ENCODE measurements at places on chromosomes 6 and 20. TPM values are rescaled to one million over a fixed set of nuclear protein-coding genes. Genes with fewer than 3 reads are reported as not detected.

The ELOVL2 gene
- 0.41 TPM for total RNA-seq

The IL17F gene
- total RNA-seq: not detected

The SMIM28 gene
- not detected for total RNA-seq

- no peak for DNase-seq
- H3K4me3 ChIP-seq: no peak overlapping the region
- no peaks in the 10 kb centered on the region for H3K36me3 ChIP-seq
Measured at GRCh38 chr6:83463886-83464285, 33.0 kb upstream of the ME1 start.

- peaks cover 49% of the 10 kb centered on the region for H3K4me1 ChIP-seq
- no peak overlapping the region for H3K4me3 ChIP-seq
- no peaks in the 10 kb centered on the region for H3K27me3 ChIP-seq
- H3K27ac ChIP-seq: peak overlapping the region; percentile 48
Measured at GRCh38 chr6:111478749-111479148, 4.3 kb downstream of the REV3L start.

DNA sequence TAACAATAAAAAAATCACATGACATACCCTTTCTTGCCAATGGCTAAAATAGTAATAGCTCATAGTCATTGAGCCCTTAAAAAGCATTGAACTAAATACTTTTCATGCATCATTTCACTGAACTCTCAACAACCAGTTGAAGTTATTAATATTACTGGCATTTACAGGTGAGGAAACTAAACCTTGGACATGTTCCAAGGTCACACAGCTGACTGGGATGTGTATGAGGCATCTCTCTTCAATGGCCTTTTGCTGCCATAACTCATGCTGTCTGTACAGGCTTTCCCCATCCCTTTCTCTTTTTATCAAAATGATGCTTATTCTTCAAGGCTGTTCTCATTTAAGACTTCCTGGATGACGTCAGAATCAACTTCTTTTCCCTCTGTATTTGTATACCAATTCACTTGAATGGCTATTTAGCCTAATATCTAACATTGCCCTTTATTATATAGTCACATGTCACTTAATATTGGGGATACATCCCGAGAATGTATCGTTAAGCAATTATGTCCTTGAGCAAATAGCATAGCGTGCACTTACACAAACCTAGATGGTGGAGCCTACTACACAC lies 476.4 kb downstream of the KIF16B start:
- peaks cover 24% of the 10 kb centered on the region for H3K4me1 ChIP-seq
- no peak overlapping the region for H3K4me3 ChIP-seq
- H3K27ac ChIP-seq: no peak overlapping the region

GRCh38 chr20:58720890-58721289 lies 28.3 kb downstream of the NPEPL1 start:
- no peaks in the 10 kb centered on the region for H3K36me3 ChIP-seq
- DNase-seq: no peak
- H3K27ac ChIP-seq: no peak overlapping the region
- H3K4me1 ChIP-seq: no peaks in the 10 kb centered on the region
- peaks cover 76% of the 10 kb centered on the region for H3K27me3 ChIP-seq

GRCh38 chr6:112018619-112019416 lies 35.1 kb upstream of the CCN6 start:
- no peak overlapping the region for H3K4me3 ChIP-seq
- no peak for DNase-seq
- 0 out of 2 replicates have a peak, but pooled peaks cover 4% of the 10 kb centered on the region for H3K4me1 ChIP-seq
- no peaks in the 10 kb centered on the region for H3K27me3 ChIP-seq
- no peaks in the 10 kb centered on the region for H3K36me3 ChIP-seq

DNA sequence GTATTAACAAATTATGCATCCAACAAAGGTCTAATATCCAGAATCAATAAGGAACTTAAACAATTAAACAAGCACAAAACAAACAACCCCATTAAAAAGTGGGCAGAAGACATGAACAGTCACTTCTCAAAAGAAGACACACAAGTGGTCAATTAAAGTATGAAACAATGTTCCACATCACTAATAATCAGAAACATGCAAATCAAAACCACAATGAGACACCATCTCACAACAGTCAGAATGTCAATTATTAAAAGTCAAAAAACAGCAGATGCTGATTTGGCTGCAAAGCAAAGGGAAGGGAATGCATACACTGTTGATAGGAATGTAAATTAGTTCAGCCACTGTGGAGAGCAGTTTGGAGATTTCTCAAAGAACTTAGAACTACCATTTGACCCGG lies 129.3 kb downstream of the PFDN4 start:
- no peak overlapping the region for H3K27ac ChIP-seq
- no peaks in the 10 kb centered on the region for H3K36me3 ChIP-seq
- no peaks in the 10 kb centered on the region for H3K27me3 ChIP-seq
- H3K4me3 ChIP-seq: no peak overlapping the region

DNA sequence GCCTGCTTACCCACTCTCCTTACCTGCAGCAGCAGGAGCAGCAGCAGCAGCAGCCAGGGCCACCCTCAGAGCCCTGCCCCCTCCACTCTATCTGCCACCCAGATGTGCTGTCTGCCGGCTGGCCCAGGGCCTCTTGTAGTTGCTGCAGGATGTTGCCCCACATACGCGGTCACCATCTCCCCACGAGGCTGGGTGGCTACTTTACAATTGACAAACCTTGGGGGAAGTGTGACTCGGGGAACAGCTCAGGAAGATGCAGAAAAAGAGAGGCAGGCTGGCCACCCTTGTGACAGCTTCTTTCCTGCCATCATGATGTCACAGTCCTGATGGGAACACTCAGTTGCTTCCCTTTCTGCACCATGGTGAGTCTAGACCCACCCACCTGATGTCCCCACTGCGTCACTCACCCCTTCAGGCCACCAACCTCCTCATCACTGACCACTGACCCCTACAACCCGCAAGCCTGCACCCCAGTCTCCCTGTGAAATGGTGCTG lies 14.5 kb downstream of the TREM1 start:
- peaks cover 36% of the 10 kb centered on the region for H3K27me3 ChIP-seq
- no peak overlapping the region for H3K4me3 ChIP-seq
- no peak for DNase-seq
- no peak overlapping the region for H3K27ac ChIP-seq

DNA sequence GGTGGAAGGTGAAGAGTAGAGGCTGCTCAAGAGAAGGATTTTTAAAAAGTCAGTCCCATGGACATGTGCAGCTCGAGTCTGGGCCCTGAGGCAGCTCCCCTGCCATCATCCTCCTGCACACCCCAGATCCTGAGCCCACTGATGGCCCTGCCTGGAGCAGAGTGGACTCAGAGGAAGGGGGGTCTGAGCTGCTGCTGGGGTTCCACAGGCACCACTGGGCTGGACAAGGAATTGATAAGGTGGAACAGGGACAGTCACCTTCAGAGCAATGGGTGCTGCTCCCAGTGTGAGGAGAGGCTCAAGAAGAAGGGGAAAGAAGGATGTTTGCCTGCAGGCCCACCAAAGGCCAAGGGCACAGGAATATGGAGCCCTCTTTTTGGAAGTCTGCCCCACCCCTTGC lies 6.2 kb downstream of the ULBP2 start:
- no peaks in the 10 kb centered on the region for H3K36me3 ChIP-seq
- H3K4me3 ChIP-seq: no peak overlapping the region
- H3K27me3 ChIP-seq: no peaks in the 10 kb centered on the region

DNA sequence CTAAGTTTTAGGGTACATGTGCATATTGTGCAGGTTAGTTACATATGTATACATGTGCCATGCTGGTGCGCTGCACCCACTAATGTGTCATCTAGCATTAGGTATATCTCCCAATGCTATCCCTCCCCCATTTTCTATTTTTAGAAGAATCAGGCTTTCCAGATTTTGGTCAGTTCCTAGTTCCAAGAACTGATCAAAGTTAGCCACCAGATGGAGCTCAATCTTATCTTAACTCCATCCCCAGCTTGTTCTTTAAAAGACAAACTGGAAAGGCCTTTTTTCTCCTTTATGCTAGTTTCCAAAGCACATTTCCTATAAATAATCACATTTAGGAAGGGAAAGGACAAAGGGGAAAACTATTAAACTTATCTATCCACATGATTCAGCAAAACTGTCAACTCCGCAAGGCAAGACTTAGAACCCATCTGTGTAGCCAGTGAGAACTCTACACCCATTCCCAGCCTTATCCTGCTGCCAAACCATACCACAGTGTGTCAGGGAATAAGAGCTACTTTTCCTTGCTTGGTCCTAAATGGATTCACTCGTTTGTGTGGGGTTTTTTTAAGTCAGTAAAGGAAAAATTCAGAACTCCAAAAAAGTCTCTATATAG lies 22.8 kb upstream of the KHDC1 start:
- no peaks in the 10 kb centered on the region for H3K27me3 ChIP-seq
- H3K27ac ChIP-seq: no peak overlapping the region
- H3K36me3 ChIP-seq: no peaks in the 10 kb centered on the region
- H3K4me1 ChIP-seq: no peaks in the 10 kb centered on the region
- peak; percentile 43 for DNase-seq
- no peak overlapping the region for H3K4me3 ChIP-seq

- H3K27me3 ChIP-seq: no peaks in the 10 kb centered on the region
- H3K4me1 ChIP-seq: peaks cover 21% of the 10 kb centered on the region
- H3K27ac ChIP-seq: peak overlapping the region; percentile 63
- no peak overlapping the region for H3K4me3 ChIP-seq
- no peaks in the 10 kb centered on the region for H3K36me3 ChIP-seq
Measured at GRCh38 chr6:42764911-42765648, 16.8 kb upstream of the BICRAL start.

DNA sequence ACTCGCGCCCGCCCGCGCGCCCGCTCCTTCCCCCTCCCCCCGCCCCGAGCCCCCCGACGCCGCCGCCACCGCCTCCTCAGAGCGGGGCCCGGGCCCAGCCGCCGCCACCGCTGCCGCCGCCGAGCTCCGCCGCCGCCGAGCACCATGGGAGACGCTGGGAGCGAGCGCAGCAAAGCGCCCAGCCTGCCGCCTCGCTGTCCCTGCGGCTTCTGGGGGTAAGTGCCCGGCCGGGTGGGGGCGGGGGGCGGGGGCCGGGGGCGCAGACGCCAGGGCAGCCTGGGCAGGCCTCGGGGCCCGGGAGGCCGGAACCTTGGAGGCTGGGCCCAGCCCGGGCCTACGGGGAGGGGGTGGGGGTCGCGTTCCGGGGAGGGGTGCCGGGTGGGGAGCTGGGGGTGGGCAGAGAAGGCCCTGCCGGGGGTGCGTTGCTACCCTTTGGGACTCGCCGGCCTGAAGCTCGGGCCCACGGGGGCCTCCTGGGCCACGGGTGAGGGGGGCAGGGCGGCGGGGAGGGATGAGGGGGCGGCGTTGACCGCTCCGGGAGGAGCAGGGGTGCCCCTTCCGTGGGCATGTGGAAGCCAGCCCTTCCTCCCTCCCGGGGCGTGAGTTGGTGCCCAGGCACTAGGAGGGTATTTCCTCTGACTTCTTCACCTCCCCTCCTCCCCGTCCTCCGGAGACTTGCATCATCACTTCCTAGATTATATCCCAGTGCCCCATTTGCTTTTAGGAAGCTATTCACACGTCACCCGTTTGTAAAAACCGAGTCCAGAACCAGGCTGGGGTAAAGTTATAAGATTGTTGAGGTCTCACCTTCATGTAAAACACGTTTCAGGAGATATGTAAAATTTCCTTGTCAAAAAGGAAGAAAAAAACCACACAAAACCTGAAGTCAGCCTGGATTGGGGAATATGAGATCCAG lies 533 bp downstream of the ZFAND3 start:
- peak; percentile 57 for DNase-seq
- H3K27ac ChIP-seq: peak overlapping the region; percentile 60
- peaks cover 24% of the 10 kb centered on the region for H3K4me1 ChIP-seq

DNA sequence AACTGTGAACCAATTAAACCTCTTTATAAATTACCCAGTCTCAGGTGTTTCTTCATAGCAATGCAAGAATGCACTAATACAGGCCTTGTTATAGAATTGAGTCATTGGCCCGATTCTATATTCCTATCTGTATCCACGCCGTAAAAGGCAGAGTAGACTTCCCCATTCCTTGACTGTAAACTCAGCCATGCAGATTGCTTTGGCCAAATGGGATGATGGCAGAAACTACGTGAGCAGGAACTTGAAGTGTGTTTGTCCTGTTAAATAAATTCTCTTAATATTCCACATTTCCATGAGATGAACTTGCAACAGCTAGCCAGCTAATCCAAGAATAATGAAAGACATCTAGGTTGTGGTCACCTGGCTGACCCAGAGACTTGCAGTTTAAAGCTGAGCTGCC lies 3.9 kb upstream of the SAYSD1 start:
- no peak overlapping the region for H3K27ac ChIP-seq
- H3K36me3 ChIP-seq: no peaks in the 10 kb centered on the region
- peaks cover 11% of the 10 kb centered on the region for H3K4me1 ChIP-seq
- H3K4me3 ChIP-seq: no peak overlapping the region
- DNase-seq: no peak

DNA sequence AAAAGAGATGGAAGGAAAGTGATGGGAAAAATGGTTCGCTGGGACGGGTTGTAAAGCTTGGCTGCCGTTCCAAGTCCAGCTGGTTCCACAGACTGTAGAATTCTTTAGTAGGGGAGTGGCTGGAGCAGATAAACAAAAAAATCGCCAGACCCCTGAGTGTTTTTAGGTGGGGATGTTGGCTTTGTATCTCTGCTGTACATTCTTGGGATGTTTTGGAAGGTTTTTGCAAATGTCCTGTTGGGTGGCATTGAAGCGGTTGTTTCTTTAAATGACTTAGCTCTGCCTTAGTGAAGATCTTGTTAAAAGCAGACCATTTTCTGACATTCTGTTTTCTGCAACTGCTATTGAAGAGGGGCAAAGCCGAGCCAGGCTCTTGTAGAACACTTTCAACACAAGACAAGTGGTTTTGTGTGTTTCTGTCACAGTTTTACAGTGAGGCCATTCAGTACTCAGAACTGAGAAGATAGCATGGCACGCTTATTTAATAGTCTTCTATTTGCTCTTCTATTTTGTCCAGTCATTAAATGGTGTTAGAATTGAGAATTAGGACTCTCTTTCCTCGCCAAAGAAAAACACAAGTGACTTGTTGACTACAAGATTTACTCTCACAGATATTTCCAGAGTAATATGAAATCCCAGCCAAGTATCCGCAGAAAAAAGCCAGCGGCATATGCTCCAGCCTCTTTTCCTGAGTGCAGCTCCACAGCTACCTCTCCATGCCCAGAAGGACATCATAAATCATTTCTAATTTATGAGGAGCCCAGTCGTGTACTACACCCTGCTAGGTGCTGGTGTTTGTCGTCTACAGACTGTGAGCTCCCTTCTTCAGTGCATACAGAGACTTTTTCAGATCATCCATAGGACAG lies 65.8 kb downstream of the PHACTR2 start:
- no peak overlapping the region for H3K4me3 ChIP-seq
- no peaks in the 10 kb centered on the region for H3K27me3 ChIP-seq
- DNase-seq: no peak
- H3K36me3 ChIP-seq: no peaks in the 10 kb centered on the region
- H3K4me1 ChIP-seq: peaks cover 32% of the 10 kb centered on the region

GRCh38 chr6:9250852-9251251 lies 815.5 kb upstream of the SLC35B3 start:
- peak; percentile 43 for DNase-seq
- H3K4me3 ChIP-seq: no peak overlapping the region
- no peak overlapping the region for H3K27ac ChIP-seq
- no peaks in the 10 kb centered on the region for H3K36me3 ChIP-seq
- no peaks in the 10 kb centered on the region for H3K27me3 ChIP-seq

DNA sequence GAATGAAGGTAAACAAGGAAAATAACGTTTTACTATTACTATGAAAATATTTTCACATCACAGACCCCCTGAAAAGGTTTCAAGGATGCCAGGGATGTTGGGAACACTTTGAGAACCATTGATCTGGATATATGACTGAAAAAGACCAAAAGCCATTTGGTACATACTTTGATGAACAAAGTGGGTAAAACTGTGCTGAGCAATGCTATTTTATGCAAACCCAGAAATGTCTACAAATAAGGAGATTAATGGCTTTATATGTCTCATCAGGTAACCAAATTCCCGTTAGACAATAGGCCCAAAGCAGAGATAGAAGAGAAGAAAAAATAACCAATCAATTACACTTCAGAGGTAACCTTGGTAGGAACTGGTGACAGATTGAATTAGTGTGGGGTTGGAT lies 101.4 kb upstream of the CNKSR3 start:
- no peak for DNase-seq
- H3K27me3 ChIP-seq: no peaks in the 10 kb centered on the region
- H3K4me3 ChIP-seq: no peak overlapping the region
- no peak overlapping the region for H3K27ac ChIP-seq
- peaks cover 16% of the 10 kb centered on the region for H3K4me1 ChIP-seq
- H3K36me3 ChIP-seq: no peaks in the 10 kb centered on the region
